Vagina (tissue), 2 donors: ENCODE measurements at places on chromosomes 2 and 18. TPM values are rescaled to one million over a fixed set of nuclear protein-coding genes. Genes with fewer than 3 reads are reported as not detected.

DNA sequence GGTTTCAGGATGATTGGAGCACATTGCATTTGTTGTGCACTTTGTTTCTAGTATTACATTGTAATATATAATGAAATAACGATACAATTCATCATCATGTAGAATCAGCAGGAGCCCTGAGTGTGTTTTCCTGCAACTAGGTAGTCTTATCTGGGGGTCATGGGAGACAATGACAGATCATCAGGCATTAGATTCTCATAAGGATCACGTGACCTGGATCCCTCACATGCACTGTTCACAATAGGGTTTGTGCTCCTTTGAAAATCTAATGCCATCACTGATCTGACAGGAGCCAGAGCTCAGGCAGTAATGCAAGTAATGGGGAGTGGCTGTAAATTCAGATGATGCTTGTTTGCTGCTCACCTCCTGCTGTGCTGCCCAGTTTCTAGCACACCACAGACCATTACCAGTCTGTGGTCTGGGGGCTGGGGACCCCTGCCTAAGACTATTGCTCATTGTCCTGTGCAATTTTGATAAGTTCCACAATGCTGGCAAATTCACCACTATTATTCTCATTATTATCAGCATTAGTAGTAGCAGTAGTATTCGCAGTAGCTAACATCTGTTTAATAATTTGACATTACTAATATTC is 428.7 kb upstream of the TNP1 start:
- H3K4me3 ChIP-seq = no peak overlapping the region
- H3K4me1 ChIP-seq = peaks cover 11% of the 10 kb centered on the region
- H3K27me3 ChIP-seq = no peaks in the 10 kb centered on the region
- H3K27ac ChIP-seq = no peak overlapping the region
- no peaks in the 10 kb centered on the region for H3K36me3 ChIP-seq
- DNase-seq = no peak

GRCh38 chr2:119142824-119143223 is 15.7 kb downstream of the C1QL2 start:
- no peak overlapping the region for H3K4me3 ChIP-seq
- no peak for DNase-seq
- H3K4me1 ChIP-seq = no peaks in the 10 kb centered on the region
- H3K27me3 ChIP-seq = no peaks in the 10 kb centered on the region
- no peaks in the 10 kb centered on the region for H3K36me3 ChIP-seq
- H3K27ac ChIP-seq = no peak overlapping the region

FBXO48 gene
- total RNA-seq = 1.2 TPM

RAB17 gene
- not detected for total RNA-seq
